Astrocyte (in vitro differentiated cells and primary cell): ENCODE measurements at places on chromosomes 7 and 10.

GRCh38 chr10:86373828-86374227 lies 7.2 kb upstream of the GRID1 start:
- no peak overlapping the region for H3K4me3 ChIP-seq

DNA sequence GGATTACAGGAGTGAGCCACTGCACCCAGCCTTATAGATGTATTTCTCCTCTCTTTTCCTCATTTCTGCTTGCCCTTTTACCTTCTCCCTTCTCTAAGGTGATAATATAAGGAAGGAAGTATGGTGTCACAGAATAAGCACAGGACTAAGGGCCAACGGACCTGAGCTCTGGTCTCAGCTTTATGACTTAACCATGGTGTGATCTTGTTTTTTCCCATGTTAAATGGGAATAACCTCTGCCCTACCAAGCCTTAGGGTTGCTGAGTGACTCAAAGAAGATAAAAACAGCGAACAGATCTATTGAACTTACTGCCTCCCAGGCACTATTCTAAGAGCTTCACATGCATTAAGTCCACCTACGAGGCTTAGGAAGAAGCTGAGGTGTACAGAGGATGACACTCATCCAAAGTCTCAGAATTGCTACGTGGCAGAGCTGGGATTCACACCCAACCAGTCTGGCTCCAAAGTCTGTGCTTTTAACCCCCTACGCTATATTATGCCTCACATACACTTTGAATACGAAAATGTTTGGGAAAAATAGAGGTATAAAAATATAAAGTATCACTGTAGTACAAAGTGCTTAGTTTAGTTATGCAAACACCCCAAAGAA lies 5.6 kb downstream of the UROS start:
- peaks cover 7% of the 10 kb centered on the region for H3K36me3 ChIP-seq
- no peak overlapping the region for H3K27ac ChIP-seq
- peaks cover 4% of the 10 kb centered on the region for H3K4me1 ChIP-seq
- H3K4me3 ChIP-seq = no peak overlapping the region

DNA sequence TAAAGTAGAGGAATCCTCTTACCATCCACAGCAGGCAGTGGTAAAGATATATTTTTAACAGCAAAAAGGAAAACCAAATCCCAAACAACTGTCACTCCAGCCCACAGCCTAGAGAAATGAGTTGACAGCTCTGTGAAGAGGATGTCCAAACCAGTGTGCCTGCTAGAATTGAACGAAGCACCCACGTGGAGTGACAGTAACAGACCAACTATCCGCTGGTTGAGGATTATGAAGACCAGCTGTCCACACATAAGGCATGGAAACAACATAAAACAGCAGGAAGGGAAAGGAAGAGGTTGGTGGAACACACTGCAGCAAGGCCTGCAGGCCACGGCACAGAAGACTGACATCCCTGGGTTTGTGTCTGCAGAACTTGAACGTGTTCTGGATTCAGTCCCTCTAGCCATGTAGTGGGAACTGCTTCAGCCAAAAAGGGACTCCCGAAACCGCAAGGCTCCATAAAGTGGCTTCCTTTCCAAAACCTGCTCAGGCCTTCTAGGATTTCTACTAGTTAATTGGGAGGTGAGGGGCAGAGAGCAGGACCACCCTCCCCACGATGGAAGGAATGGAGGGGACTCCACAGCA lies 324.4 kb downstream of the BICC1 start:
- no peaks in the 10 kb centered on the region for H3K36me3 ChIP-seq
- H3K27ac ChIP-seq = no peak overlapping the region
- H3K27me3 ChIP-seq = no peaks in the 10 kb centered on the region
- no peak for DNase-seq
- no peaks in the 10 kb centered on the region for H3K4me1 ChIP-seq
- no peak overlapping the region for H3K4me3 ChIP-seq

GRCh38 chr10:81081887-81082620 lies 544.4 kb downstream of the SH2D4B start:
- no peaks in the 10 kb centered on the region for H3K36me3 ChIP-seq
- no peak for DNase-seq
- no peaks in the 10 kb centered on the region for H3K4me1 ChIP-seq
- no peak overlapping the region for H3K27ac ChIP-seq
- H3K27me3 ChIP-seq = no peaks in the 10 kb centered on the region
- no peak overlapping the region for H3K4me3 ChIP-seq

- H3K27me3 ChIP-seq = no peaks in the 10 kb centered on the region
- no peak for DNase-seq
- H3K36me3 ChIP-seq = no peaks in the 10 kb centered on the region
- H3K4me3 ChIP-seq = no peak overlapping the region
- peaks cover 4% of the 10 kb centered on the region for H3K4me1 ChIP-seq
- H3K27ac ChIP-seq = no peak overlapping the region
These were observed 89.9 kb downstream of the CARD11 start for GRCh38 chr7:2953588-2954407.

GRCh38 chr10:17474595-17475323 lies 20.4 kb upstream of the ST8SIA6 start:
- H3K27me3 ChIP-seq = no peaks in the 10 kb centered on the region
- H3K4me3 ChIP-seq = no peak overlapping the region
- no peaks in the 10 kb centered on the region for H3K4me1 ChIP-seq
- no peaks in the 10 kb centered on the region for H3K36me3 ChIP-seq
- DNase-seq = no peak
